ENCODE measurements at places on chromosomes 13 and 19.

GRCh38 chr13:26716984-26717383 lies 43.6 kb downstream of the GPR12 start:
- DNase-seq = no peak

DNA sequence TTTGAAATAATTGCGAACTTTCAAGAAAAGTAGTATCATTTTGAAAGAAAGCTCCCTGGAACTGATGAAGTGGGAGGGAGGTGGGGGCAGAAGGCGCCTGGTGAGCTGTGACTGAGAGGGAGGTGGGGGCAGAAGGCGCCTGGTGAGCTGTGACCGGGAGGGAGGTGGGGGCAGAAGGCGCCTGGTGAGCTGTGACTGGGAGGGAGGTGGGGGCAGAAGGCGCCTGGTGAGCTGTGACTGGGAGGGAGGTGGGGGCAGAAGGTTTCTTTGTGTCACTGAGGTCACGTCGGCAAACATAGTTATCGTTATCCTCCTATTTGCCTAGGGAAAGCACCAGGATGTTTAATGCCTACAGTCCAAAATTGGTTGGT lies 24.2 kb downstream of the C2CD4C start:
- no peak for DNase-seq

- DNase-seq = no peak
Measured at GRCh38 chr19:31233295-31233800, 115.9 kb downstream of the TSHZ3 start.

DNA sequence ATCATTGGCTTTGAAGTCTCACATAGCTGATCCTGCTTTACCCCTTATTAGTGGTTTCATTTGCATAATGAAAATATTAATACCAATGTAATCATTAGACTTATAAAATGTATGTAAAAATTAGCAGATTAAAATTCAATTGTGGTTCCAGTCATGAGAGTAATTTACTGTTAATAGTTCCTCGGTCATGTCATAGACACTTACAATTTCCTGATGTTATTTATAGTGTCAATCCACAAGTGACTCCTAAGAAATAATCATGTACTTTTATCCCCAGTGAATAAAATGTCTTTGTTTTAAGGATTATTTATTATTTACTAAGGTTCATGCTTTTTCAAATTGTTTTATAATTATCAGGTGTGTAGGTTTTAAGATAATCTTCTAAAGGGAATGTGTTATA lies 138.5 kb downstream of the PCDH9 start:
- DNase-seq = no peak

- no peak for DNase-seq
Measured at GRCh38 chr13:114151031-114151430, 18.6 kb upstream of the RASA3 start.

DNA sequence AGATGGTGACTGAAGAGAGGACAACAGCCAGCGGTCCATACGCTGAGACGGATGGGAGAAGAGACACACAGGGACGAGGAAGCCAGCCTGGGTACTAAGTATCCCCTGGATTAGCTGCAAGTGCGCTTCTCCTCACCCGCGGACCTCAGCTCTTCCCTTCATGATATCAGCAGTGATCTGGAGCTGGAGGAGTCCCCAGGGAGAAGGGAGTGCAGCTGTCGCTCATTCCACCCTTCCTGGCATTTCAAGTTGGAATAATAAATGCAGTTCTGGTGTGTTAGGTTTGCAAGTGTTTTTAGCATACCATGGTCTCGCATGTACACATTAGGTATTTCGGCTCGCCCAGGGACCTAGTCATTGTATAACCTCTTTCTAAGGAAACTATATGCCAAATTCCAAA lies 88.5 kb upstream of the C1QTNF9B start:
- DNase-seq = no peak

DNA sequence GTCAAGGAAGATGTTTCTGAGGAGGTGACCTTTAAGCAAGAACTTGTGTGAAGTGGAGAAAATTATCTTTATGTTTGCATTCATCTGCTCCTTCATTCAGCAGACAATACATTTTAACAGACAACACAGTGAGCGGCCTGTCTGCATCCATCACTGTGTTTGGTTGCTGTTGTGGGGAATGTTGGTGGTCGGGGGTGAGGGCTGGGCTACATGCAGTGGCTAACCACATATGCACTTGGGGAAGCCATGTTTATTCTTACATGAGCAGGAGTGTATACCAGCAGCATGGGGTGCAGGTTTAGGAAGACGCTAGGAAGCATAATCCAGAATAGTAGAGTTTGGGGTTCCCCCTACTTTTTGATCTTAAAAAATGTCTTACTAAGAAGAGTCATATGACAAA lies 66.4 kb downstream of the DHRS12 start:
- DNase-seq = no peak

DNA sequence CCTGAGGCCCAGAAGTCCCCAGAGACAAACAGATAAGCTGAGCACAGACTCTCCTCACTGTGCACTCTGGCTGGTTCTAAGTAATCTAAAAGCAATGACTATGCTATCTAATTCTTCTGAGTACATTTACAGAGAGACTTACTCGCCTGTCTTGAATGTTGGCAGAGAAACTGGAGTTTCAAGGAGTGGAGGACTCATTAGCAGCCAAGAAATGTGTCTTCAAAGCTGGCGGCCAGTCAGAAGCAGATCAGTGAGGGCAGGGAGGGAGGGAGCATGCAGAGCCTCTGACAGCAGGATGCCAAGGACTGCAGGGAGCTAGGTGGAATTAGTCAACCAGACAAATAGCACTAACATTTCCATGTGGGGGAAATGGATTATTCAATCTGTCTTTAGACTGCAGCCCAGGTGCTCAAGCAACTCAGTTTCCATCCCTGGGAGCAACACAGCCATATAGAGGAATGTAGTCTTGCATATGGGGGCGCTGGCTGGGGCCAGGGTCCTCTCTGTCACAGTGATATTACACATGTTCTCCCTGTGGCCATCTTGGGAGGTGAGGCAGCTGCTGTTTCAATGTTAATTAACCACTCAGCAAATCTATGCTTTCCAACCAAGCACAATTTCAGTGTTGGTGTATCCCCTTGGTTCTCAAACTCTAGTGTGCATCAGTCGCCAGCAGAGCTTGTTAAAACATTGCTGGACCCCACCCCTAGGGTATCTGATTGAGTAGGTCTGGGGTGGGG lies 97.9 kb downstream of the CCNA1 start:
- DNase-seq = no peak

- DNase-seq = no peak
Measured at GRCh38 chr13:37918751-37919150, 49.2 kb upstream of the TRPC4 start.

DNA sequence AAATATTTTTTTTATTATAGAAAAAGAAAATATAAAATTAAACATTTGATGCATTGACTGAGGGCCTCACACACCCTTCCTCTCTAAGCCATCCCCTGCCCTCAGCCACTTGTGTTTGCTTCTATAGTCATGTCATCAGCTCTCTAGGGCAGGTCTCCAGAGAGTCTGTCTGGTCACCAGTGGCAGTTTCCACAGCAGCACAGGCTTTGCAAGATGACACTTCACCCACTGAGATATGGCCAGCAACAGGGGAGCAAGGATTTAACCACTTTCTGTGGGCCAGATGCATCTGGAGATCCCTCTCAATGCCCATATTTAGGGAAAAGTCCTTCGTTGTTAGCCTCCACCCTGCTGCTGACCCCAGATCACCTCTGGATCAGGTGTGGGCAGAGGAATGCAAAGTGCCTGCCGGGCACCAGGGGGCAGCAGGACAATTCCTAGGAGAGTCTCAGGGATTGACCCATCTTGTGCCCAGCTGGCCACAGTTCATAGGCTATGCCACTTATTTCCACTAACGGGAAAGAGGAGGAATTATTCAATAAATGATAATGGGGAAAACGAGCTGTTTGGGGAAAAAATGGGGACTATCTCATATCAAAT lies 4.8 kb downstream of the ABCC4 start:
- DNase-seq = no peak

DNA sequence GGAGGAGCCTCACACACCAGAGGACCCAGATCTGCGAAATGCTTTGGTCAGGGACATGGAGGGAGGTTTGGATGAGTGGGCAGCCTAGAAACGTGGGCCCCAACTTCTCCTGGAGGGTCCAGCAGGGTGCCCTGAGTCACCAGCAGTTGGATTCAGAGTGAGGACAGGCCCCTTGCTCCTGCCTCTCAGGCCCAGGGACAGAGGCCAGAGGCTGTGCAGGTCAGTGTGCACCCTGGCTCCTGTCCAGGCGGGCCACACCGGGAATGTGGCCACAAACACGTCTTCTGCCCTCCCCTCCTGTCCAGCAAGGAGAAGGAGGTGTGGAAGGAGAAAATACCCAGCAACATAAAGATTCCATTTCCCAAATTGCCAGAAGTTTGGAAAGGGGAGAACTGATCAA lies 19.4 kb downstream of the IRS2 start:
- DNase-seq = no peak

DNA sequence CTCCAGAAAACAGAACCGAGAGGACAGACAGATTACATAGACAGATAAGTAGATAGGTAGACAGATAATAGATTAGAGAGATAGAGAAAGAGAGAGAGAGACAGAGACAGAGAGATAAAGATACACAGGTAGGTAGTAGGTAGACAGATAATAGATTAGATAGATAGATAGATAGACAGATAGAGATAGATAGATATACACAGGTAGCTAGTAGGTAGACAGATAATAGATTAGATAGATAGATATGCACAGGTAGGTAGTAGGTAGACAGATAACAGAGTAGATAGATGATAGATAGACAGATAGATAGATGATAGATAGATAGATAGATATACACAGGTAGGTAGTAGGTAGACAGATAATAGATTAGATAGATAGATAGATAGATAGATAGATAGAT lies 10.1 kb downstream of the FFAR2 start:
- no peak for DNase-seq

DNA sequence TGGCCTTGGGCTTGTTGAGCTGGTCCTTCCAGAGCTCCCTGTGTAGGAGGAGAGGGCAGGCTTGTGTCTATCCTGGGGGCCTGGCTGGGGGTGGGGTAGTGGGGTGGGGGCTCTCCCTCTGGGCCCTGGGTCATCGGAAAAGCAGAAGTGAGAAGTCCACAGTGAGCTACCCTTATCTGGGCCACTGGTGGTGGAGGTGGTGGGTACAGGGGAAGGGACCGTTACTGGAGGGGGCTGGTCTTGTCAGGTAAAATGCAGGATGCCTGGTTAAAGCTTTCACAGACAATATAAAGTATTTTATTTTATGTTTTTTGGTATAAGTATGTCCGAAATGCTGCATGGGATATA lies 342 bp upstream of the SIGLEC10 start:
- no peak for DNase-seq

- DNase-seq = no peak
Measured at GRCh38 chr13:101453784-101454201, 1.3 kb downstream of the ITGBL1 start.

GRCh38 chr13:67438465-67438864 lies 208.3 kb upstream of the PCDH9 start:
- DNase-seq = no peak

- no peak for DNase-seq
Measured at GRCh38 chr13:111256946-111257345, 63.5 kb upstream of the TEX29 start.

GRCh38 chr13:30004204-30004603 lies 153.8 kb upstream of the UBL3 start:
- DNase-seq = no peak

GRCh38 chr19:45187421-45188100 lies 9.0 kb downstream of the BLOC1S3 start:
- DNase-seq = no peak

DNA sequence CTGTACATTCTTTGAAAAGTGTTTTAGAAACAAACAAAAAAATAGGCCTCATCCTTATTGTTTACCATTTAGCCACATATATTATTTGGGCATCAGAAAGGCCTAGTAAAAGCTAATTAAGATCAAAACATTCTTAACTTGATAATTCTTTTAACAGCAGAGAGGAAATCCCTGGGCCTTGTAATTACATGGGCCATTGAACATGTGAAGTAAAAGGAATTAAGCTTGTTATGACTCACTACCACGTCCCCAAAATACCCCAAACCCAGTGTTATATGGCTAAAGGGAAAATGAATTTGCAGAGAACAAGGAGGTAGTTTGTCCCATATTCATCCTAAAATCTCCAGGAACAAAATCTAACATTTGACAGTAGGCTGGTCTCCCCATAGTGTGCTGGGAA lies 439.8 kb downstream of the ITGBL1 start:
- no peak for DNase-seq

- peak; percentile 76 for DNase-seq
Measured at GRCh38 chr19:51338563-51339312, 3.2 kb downstream of the VSIG10L start.

GRCh38 chr19:28514166-28514565 lies 698.8 kb downstream of the UQCRFS1 start:
- DNase-seq = no peak

DNA sequence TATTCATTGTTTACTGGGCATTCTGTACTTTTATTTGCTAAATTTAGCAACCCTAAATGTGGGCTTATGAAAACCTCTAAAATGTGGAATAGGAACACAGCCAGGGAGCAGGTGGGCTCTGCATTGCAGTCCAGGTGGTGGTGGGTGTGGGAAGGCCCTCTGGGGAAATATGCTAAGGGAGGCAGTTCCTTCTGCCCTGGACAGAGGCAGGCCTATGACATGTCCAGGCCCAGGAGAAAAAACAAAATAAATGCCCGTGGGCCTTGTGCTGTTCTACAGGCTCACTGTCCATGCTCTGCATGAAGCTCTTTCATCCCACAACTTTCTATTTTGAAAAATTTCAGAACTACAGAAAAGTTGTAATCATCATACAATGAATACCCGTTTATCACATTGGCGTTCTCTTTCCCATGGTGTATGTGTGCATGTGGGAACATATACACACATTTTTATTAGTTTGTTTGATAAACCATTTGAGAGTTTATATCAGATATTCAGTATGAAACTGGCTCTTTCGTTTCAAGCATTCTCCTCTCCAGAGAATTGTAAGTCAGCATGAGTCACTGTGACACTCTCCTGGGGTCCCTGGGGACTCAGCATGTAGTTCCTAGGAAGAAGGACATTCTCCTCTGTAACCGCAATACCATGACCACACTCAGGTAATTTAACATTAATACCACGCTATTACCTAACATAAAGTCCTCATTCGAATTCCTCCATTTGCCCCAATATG lies 505.3 kb downstream of the COG6 start:
- DNase-seq = no peak

DNA sequence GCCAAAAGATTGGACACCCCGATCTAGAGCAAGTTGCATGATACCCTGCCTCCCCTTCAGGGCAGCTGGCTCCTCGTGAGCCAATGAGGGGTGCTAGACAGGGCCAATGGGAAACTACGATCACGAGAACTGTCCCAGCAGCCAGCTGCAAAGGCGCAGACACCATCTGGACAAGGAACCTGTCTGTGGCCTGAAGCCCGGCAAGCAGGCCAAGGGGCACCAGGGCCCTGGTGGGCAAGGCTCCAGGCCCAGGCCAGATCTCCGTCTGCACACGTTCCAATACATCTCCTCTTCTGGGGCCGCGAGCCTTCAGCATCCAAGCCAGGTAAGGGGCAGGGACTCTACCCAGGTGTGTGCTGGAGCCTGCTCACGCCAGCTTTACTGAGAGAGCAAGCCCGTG lies 20.2 kb downstream of the MED26 start:
- DNase-seq = no peak

All from central memory CD8-positive, alpha-beta T cell (primary cell).